ENCODE measurements at places on chromosomes 12 and 14. TPM values are rescaled to one million over a fixed set of nuclear protein-coding genes. Genes with fewer than 3 reads are reported as not detected.

- no peak for DNase-seq
Observed at GRCh38 chr14:25394791-25395391, 344.9 kb upstream of the STXBP6 start.

Gene NTF3
- 3.9 TPM for total RNA-seq

GRCh38 chr12:130992448-130992847 is 38.7 kb downstream of the ADGRD1 start:
- DNase-seq = no peak

GRCh38 chr14:45940318-45940717 is 687.3 kb upstream of the MIS18BP1 start:
- DNase-seq = no peak

GRCh38 chr12:106378788-106379187 is 21.2 kb downstream of the POLR3B start:
- DNase-seq = no peak

GRCh38 chr14:39467889-39468524 is 35.8 kb upstream of the FBXO33 start:
- no peak for DNase-seq

DNA sequence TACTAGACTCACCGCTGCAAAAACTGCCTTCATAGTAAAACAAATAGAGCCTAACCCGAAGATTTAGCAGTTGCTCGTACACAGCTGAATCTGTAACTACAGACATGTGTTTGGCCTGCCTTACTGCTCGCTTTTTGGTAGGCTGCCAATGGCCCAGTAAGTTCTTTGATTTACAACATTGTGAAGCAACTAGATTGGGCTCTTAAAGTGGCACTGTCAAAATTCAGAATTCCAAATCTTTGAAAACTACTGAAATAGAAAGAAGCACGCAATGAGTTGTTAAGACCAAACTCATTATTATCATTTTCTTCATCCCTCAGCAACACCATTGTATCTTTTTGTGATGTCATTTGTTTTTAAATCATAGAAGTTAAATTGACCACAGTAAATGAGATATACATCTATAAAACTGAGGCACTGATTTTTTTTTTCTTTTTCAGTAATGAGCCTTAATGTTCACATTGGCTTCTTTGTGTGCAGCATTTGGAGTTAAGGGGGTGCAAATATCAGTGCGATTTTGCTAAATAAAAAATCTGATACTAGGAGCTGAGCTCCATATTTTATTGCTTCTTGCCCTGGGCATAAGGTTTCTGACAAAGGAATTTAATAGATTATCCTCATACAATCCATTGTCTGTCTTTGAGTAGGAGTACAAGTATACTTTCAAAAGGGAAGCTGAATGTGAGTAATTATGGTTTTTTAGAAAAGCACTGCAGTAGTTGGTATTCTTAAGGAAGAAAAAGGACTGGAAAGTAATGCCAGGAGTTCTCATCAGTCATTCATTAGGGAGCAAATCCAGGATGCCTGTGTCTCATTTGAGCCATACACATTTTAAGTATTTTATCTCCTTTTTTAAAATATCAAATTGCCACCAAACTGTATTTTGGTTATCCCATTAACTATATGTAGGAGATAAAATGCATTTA is 138.5 kb downstream of the KICS2 start:
- peak; percentile 88 for DNase-seq

GRCh38 chr14:69543341-69544115 is 31.1 kb downstream of the CCDC177 start:
- DNase-seq = no peak

DNA sequence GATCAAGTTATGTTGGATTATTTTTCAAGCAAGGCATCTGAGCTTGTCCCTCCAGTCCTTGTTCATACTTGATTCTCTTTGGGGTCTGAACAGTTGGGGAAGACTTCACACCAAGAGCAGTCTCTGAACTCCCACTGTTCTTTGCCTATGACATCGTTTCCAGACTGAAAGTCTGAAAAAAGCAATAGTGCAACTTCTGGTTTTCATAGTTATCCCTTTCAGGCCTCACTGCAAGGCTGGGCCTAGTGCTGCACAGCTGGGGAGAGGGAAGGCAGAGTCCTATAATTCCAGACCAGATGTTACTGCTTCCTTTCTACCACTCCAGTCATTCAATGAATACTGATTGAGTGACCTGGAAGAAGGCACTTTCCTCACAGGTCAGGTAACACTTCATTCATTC is 187.1 kb upstream of the CCND2 start:
- no peak for DNase-seq

DNA sequence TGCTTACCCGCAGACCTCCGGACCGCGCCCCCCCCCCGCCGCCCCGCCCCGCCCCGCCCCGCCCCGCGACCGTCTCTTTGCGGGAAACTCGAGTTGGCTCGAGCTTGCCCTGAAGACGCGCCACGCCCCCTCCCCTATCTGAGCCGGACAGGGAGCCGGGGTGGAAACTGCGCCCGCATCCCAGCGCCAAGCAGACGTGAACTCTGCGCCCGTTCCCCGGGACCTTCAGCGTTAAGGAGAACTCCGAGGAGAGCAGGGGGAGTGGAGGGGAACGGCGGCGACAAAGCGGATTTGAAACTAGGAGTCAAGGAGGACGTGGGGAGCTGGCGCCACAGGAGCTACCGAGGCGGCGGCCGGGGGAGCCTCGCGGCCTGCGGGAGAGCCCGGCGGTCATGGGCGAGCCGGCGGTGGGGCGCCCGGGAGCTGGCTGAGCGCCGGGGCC is at the start of gene KCNK13:
Gene KCNK13, plus strand, starts transcription at position 310 of the 442 bp plus-strand sequence. CDS start 212 bp downstream, outside the sequence.
- DNase-seq = no peak

DNA sequence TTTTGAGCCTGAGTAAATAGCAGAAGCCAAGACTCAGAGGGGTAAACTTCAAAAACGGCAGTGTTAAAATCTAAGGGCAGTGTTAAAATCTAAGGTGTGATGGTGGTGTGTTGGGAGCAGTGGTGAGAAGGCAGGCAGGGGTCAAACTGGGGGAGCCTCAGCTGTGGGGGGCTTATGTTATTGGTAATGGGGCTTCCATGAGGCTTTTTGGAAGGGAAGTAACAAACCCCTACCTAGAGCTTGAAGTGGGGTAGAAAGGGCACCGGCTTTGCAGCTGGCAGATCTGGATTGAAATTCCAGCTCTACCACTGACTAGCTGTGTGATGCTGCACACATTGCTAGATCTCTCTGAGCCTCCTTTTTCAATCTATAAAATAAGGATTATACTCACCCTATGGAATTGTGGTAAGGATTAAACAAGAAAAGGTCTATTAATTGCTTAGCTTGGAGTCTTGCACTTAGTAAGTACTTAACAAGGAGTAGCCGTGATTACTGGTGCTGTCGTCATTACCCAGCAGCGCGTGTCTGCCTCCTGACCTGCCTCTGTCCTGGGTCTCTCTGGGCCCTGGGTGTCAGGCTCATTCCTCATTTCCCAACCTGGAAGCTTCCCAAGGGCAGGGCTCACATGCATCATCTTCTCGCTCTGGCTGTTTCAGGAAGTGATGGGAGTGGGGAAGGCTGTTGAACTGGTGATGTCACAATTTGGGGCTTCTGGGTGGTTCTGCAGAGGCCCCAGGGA is 18.5 kb upstream of the KRT80 start:
- no peak for DNase-seq

Gene KRT74
- total RNA-seq = not detected

DNA sequence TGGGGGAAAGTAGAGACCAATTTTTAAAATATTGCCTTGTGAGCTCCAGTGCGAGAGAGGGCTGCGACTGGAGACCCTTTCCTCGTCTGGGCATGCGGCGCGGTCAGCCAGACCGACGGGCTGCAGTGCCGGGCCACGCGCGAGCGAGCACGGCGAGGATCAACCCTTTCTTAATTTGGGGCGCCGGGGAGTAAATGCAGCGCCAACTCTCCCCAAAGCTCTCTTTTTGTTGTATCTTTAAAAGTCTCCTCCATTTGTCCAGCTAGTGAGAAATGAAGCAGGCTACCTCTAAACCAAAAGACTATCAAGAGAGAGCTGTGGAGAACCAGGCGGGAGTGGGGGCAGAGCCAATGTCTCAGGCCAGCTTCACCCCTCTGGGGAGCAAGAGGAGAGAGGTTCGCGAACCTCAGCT is 1.4 kb downstream of the SIX1 start:
- DNase-seq = no peak

Gene MYO1A
- not detected for total RNA-seq

DNA sequence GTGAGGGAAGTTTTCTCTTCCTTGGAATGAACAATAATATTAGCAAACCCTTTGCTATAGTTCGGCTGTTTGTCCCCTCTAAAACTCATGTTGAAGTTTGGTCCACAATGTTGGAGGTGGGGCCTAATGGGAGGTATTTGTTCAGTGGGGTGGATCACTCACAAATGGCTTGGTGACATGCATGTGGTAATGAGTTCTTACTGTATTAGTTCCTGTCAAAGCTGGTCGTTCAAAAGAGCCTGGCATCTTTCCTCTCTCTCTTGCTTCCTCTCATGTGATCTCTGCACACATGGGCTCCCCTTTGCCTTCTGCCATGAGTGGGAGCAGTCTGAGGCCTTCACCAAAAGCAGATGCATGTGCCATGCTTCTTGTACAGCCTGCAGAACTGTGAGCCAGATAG is 13.1 kb upstream of the PPP4R4 start:
- DNase-seq = no peak

DNA sequence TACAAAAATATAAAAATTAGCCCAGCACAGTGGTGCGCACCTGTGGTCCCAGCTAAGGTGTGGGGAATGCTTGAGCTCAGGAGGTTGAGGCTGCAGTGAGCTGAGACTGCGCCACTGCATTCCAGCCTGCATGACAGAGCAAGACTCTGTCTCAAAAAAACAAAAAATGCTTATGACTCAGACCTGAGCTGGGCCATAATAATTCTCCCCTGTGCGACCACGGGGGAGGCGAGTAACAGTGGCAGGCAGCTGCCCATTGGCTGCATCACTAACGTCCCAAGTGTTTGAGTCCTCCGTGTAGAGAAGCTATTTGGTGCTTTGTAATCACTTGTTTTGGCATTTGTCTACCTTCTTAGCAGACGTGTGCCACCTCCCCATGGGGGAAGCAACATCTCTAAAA is 24.9 kb downstream of the PSMC1 start:
- no peak for DNase-seq

Gene LAG3
- total RNA-seq = 16.7 TPM

DNA sequence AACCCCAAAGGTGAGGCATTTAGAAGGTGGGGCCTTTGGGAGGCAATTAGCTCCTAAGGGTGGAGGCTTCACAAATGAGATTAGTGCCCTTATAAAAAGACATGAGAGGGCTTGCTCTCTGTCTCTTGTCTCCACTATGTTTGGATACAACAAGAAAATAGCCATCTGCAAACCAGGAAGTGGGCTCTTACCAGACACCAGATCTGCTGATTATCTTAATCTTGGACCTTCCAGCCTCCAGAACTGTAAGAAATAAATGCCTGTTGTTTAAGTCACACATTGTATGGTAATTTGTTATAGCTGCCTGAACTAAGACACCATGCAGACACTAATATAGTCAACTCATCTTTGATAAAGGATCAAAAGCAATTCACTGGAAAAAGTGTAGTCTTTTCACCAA is 34.4 kb downstream of the TMEM116 start:
- DNase-seq = no peak

Gene BEGAIN
- 1.8 TPM for total RNA-seq

Gene EXOC3L4
- not detected for total RNA-seq

DNA sequence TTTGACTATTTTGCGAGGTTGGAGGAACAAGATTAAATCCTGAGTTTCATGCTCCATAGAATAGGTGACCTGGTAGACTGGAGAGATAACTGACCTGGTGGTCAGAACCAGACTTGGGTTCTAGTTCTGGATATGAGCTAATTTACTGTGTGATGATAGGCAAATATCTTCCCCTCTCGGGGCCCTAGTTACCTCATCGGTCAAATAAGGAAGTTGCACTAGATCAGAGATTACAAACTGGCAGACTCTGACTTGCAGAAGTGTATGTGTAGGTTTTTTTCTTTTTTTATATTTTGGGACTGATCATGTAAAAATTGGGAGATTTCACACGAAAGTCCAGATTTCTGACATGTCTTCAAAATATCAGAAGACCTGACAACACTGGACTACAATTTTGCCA is 37.0 kb downstream of the RPH3A start:
- DNase-seq = no peak

DNA sequence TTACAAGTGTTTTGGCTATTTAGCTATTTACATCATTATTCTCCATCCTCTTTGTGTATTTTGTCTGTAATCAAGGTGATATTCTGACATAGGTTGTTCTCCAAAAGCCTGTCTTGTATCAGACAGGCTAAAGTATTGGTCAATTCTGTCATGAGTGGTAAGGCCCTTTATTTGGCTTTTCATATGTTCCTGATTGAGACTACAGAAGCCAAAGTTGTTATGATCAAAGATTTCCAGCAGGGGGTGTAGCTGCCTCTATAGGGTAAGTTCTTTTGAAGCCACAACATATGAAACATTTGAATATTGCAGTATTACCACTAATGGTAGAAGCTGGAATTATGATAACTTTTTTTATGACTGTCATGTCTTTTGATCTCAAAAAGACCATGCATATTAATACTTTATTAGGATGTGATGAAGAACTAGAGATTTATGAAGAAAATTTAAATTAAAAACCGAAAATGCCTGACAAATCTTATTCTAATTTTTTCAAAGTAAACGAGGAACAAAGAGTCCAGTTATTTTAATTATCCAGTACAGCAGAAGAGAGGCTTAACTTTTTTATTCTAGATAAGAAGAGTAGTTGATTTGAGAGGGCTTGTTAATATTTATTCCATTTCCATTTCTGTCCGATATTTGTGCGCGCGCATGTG is 3.4 kb upstream of the ARHGAP5 start:
- peak; percentile 7 for DNase-seq

GRCh38 chr14:69378274-69378673 is 19.8 kb downstream of the ERH start:
- DNase-seq = no peak

GRCh38 chr12:54258201-54258681 is 21.7 kb downstream of the CBX5 start:
- no peak for DNase-seq

GRCh38 chr12:105773471-105773870 is 365.3 kb downstream of the NUAK1 start:
- DNase-seq = no peak

Gene LMNTD1
- total RNA-seq = 0.56 TPM

Gene PRKCH
- total RNA-seq = 20.5 TPM

- DNase-seq = no peak
Observed at GRCh38 chr12:125269276-125269675, 204.0 kb downstream of the AACS start.

DNA sequence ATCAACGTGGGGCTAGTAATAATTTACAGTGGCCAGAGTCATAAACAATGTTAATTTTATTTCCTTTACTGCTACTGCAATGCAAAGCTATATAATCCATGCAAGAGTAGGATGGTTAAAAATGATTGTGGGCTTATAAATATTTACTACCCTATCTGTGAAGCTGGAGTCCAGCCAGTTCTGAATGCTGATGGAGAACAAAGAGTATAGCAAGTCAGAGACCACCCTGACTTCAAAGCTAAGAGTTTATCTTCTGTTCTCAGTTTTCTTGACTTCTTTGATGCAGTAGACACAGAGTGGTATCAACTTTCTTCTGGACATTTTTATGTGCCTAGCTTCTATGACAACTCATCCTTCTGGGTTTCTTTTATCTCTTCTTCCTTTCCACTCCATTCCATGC is 34.0 kb upstream of the OVCH1 start:
- no peak for DNase-seq

- DNase-seq = no peak
Observed at GRCh38 chr12:128228581-128228980, 38.4 kb upstream of the TMEM132C start.

- DNase-seq = no peak
Observed at GRCh38 chr14:92596331-92596907, 82.8 kb downstream of the RIN3 start.

- no peak for DNase-seq
Observed at GRCh38 chr14:104119119-104119487, 19.3 kb upstream of the KIF26A start.

Data from ovary (tissue), 10 donors.